ENCODE measurements at places on chromosomes 1 and 21.
A peak's percentile ranks its signal among the peaks of the same experiment; 100 is the strongest.

- no peak for DNase-seq
These were observed 698.6 kb downstream of the LTN1 start for GRCh38 chr21:28294051-28294450.

DNA sequence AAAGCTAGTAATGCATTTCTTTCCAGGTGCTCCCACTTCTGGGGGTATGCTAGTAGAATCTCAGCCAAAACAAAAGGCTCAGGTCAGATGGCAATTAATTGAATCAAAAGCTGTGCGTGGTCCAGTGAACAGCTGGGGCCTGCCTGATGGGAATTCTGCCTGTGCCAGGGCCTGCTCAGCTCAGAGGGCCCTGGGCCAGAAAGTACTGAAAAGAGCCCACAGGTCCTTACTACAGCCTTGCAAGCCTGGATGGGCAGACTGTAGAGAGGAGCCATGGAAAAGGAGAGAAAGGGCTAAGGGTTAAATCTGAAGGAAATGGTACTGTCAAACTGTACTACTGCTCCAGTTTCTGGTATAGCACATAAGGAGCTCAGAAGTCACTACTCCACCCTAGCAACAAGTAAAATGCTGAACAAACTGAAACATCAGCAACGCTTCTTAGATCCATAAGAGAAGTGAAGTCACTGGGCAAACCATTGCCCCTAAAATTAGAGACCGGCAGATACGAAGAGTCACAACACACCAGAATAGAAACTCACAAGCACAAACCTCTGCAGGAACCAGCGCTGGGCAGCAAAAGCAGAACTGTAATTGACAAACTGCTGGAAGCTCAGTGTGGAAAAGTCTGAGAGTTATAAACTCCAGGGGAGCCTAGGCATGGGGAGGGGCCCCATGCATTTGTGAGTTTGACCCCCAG is 121.1 kb upstream of the SYT6 start:
- DNase-seq: no peak

- DNase-seq: no peak
These were observed 30.5 kb downstream of the NRIP1 start for GRCh38 chr21:15034126-15034853.

- no peak for DNase-seq
These were observed 25.1 kb upstream of the BRDT start for GRCh38 chr1:91924146-91924545.

- no peak for DNase-seq
These were observed 4.4 kb upstream of the PIK3C2B start for GRCh38 chr1:204498981-204499380.

GRCh38 chr1:25432749-25433388 is 2.2 kb downstream of the MACO1 start:
- DNase-seq: no peak

DNA sequence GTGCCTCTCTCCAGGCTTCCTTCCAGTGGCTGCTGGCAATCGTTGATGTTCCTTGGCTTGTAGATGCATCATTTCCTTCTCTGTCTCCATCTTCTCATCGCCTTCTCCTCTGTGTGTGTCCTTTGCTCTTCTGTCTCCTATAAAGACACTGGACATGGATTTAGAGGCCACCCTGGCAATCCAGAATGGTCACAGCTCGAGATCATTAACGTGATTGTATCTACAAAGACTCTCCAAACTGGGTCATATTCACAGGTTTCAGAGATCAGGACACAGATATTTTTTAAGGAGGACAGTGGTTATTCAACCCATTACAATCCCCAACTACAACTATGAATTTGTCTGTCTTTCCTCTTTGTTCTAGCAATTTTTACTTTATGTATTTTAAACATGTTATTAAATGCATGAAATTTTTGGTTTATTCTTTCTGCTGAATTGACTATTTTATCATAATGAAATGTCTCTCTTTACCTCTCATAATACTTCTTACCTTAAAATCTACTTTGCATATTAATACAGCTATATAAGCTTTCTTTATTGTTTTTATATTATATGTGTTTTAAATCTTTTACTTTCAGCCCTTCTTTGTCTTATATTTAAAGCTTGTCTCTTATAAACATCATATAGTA is 22.8 kb downstream of the CR1 start:
- no peak for DNase-seq

DNA sequence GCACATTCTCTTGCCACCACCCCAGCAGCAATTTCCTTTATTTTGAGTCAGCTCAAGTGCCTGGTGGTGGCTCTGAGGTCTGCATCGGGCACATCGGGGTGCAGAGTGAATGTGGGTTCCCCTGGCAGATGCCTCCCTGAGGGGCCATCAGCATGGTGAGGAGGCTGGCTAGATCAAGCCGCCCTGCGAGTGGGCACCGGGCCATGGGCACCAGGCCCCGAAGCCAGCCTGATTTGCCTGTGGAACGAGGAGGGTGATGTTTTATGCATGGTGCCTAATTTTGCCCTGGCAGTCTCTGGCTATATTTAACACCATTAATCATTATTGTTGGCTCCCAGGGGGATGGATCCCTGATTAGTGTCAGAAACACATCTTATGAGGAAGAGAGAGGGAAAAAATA is 36.3 kb downstream of the ACTL8 start:
- no peak for DNase-seq

DNA sequence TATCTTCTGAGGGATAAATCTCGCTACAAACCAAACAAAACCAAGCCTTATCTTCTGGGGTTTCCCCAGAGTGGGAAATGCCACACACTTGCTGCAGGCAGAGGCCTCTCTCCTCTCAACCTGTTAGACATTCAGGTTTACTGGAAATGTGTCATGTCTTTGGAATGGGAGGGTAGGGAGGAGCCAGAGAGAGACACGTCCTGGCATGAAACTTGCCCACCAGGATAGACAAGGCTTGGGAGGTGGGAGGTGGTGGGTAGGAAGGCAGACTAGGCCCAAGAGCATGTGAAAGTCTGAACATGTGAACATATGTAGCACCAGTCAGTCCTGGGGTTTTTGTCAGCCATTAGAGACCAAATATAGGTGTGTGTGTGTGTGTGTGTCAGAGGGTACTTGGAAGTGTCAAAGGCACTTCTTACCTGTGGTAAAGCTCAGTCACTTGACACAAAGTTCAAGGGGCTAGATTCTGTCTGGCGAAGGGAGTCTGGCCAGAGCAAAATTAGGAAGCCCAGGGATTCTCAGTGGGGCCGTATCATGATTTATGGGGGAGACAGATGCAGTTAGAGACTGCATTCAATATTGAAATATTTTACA is 32.4 kb upstream of the PIGC start:
- no peak for DNase-seq

DNA sequence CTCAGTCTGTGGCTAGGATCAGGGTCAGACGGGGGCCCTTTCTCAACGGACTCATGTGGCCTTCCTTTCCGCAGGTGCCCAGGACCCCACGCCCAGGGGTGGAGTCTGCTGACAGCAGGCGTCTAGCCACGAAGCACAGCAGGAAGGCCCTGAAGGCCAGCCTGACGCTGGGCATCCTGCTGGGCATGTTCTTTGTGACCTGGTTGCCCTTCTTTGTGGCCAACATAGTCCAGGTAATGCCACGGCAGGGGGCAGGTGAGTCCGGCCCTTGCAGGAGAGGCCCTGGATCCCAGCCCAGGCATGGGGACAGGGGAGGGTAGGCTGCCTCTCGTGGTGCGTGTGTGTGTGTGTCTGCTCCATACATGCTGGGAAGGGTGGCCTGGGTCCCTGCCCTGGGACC is 13.8 kb downstream of the HTR6 start:
- DNase-seq: no peak

- DNase-seq: no peak
These were observed 209.1 kb downstream of the GRIK3 start for GRCh38 chr1:36825226-36825625.

DNA sequence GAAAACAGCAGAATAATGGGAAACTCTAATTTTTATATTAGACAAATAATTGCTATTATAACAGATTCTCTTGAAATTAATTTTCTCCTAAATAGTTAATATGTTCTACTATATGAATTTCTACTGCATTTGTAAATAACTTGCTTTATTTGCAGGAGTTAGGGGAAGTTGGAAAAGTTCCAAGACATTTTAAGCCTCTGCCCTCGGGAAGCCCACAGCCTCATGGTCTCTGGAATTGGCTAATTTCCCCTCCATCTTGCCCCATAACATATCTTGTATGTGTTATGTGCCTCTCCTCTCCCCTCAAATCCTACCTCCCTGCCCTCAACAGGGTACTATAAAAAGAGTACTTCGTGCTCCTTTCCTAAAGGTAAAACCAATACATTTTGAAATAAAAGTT is 271.4 kb upstream of the NR5A2 start:
- no peak for DNase-seq

DNA sequence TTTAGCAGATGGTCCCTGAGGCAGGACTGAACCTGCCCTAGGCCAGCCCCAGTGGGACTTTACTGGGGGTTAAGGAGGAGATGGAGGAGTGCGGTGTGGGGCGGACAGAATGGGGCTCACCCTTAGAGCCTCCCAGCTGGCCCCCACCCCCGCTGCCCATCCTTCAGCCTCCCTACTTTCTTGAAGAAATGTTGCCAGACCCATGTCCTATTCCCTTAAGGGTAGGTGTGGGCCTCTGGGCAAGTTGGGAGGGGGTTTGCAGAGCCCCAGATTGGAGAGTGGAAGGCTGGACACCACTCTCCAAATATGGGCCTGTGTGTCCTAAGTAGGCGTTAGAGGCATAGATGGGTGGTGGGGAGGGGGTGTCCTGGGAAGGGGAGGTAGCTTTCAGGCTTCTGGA is 19.2 kb upstream of the EPS8L3 start:
- DNase-seq: no peak

DNA sequence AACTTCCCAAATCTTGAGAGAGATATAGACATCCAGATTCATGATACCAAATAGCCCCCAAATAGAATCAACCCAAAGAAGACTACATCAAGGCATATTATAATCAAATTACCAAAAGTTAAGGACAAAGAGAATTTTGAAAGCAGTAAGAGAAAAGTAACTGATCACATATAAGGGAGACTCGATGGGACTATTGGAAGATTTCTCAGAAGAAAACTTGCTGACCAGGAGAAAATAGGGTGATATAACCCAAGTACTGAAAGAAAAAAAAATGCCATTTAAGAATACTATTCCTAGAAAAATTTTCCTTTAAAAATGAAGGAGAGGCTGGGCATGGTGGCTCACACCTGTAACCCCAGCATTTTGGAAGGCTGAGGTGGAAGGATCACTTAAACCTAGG is 30.5 kb upstream of the WNT2B start:
- DNase-seq: no peak

DNA sequence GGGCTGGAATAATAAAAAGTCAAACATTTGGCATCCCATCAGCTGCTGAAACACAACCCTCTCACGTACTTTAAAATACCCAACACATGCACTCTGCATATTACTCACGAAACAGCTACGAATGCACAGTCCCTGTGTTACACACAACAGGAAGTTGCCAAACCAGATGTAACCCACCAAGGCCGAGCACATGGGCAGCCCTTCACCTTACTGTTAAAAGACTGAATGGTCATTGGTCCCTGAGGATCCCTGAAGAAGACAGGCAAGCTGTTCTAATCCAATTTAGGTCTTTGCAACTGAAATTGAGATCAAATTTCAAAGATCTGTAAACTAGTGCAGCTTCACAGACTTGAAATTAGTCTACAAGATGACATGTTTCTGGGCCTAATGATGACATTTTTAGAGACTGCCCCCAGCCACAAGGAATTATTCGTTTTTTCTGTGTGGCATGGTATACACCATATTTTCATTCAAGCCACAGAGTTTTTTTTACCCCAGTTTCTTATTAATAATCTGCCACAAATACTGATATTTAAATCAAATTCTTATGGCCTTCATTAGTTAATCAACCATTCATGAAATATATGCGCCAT is 25.6 kb upstream of the IER5 start:
- peak; percentile 69 for DNase-seq

GRCh38 chr1:67755619-67756018 is 70.6 kb downstream of the GADD45A start:
- DNase-seq: no peak
